HFF-Myc (cell line): ENCODE measurements at places on chromosomes 2 and 18.

DNA sequence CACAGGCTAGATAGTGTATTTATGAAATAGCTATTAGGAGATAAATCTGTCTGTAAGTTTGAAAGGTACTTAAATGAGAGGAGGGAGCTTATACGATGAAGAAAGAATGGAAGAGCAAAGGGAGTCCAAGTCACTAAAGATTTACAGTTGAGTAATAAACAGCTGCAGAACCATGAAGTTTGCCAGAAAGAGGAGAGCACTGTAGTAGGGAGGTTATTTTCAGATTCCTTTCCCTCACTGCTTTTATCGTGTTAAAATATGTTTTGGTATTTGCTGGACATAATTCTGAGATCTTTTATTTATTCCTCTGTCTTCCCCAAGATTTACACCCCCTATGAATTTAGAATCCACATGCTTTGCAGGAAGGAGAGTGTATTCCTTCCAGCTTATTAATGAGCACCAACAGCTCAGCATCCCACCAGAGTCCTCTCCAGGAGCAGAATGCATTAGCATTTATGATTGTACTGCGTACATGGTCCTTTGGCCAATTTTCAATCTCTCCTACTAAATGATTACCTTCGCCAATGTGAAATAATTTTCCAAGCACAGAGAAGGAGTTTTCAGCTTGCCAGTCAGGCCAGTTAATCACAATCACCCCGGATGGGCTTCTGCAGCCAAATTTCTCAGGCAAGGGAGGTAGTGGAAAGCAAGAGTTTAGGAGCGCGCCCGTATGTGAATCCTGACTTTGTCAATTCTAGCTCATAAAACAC lies 297.0 kb downstream of the NBAS start:
- no peak for DNase-seq

GRCh38 chr18:65527879-65528633 lies 222.8 kb upstream of the CDH7 start:
- no peak for DNase-seq

- no peak for DNase-seq
Measured at GRCh38 chr2:171253900-171254650, 93.4 kb upstream of the TLK1 start.

GRCh38 chr18:36305375-36305774 lies 7.9 kb downstream of the FHOD3 start:
- DNase-seq = no peak

- no peak for DNase-seq
Measured at GRCh38 chr18:8794156-8794933, 89.0 kb downstream of the MTCL1 start.

DNA sequence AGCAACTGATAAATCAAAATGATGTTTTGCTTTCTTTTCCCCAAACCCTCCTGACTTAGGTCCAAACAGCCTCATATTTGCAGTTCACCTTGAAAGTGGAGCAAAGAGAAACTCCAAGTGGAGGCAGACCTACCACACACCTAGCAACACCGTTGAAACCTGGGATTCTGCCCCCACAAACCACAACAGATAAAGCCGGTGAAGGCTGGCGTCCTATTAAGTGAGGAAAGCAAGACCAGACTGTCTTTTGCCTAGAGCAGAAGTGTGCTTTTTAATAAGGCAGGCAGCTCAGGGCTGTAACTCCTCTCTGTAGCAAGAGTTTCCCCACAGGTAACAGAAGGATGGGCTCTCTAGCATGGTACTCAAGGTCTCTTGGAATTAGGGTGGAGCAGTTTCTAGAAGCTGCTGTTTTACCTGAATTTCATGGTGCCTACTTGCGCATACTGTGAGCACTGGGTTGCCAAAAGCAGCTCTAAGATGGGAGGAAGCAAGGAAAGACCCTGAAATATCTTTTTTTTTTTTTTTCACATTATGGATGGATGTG lies 336.9 kb downstream of the BCL11A start:
- no peak for DNase-seq

DNA sequence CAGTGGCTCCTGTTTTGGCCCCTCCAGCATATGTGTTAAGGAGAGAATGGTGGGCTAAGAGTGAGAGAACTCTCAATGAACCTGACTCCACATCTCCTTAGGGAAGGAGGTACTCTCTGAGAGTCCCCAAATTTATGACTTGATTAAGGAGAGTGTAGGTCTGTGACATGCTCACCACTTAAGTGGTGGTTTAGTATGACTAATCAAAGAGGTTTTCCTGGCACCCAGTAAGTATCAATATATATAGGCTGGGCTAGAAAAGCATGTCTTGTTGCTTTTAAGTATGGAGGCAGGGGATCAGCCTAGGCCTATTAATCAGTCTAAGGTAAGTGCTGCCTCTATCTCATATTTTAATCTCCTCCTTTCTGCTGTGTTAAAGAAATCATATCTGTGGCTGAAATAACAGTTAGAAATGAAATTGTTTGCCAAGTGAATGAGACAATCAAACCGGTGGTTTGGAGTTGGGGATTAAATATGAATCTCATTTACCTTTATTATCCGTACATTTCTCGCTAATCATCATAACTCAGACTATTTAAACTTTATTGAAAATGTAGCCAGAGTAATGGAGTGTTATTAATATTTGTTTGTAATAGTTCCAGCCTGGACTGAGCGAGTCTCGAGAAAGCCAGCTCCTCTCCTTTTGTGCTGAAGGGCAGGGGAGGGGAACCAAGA lies 107.7 kb upstream of the MEIS1 start:
- no peak for DNase-seq

DNA sequence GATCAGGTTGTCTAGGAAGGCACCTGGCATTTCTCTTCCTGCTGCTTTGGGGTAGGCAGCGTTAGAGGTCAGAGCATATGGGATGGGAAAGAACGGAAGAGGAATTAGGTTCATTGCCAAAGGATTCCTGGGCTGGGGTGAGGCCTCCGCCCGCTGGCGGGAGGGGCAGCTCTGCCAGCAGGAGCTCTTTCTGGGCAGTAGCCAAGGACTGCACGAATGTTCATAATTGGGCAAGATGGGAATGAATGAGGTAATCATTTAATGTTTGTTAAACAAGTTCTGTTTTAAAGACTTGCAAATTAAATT lies 253.9 kb downstream of the AGAP1 start:
- DNase-seq = no peak

- DNase-seq = no peak
Measured at GRCh38 chr2:127104166-127104660, 2.7 kb downstream of the BIN1 start.

DNA sequence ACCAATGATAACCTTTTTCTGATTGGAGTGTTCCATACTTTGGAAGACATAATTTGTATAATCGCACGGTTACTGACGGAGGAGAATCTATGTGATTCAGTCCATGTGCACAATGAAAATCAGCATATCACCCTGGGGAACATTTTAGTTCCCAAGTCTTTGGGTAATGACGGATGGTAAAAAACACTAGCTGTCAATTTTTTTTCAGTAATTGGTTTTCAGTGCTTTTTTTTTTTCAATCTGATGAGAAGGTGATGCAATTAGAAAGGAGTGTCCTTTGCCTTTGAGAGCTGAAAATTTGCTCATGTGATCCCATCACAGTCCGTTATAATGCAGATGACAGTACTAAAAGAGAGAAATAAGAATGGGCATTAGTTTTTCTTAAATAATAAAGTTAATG lies 51.9 kb upstream of the THOC1 start:
- DNase-seq = no peak

DNA sequence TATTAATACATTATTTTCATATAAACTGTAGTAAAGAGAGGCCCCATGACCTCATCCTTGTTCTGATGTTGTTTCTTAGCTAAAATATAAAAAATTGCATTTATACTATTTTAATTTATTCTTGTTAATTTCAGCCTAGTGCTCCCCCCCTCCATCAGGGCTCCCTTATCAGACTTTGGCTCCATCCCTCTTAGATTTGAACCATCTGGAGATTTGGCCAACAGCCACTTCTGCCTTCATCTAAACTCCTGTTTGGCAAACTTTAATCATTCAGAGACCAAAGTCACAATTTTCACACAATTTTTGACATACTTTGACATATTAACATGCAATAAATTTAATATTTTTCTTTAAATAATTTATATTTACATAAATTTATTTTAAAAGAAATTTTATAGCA lies 569.3 kb downstream of the TDRD15 start:
- DNase-seq = no peak

DNA sequence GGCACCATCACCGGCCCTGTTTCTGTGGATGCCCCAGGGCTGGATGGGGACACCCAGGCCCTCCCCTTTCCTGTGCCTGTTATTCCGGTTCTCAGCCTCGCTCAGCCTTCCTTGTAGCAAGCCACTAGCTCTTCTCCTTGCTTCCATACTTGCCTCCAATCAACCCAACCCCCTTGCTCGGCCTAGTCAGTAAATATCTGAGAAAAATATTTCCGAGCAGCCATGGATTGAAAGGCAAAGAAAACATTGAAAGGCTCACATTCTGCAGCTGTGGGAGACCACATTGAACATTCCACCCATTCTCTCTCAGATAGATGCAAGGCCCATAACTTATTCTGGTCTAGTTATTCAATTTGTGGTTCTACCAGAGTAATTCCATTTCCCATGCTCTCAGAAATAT lies 114.9 kb downstream of the SPP2 start:
- no peak for DNase-seq

DNA sequence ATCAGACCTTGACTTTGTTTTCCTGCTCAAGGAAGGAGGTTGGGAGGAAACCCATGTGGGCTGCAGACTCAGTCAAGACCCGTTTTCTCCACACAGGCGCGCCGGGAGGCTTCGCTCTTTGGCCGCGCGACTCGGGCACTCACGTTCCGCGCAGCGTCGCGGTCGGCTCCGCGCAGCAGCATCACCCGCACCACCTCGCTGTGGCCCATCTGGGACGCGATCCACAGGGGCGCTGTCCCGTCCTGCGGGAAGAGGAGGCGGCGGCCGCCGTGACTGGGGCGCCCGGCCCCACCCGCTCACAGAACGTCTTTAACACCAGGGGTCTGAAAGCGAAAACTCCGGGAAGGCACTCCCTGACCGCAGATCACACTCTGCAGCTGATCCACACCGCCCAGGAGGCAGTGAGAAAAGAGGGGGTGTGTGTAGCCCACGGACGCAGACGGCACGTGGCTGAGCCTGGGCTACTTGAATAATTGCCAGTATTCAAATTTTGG lies 33.1 kb upstream of the NPC1 start:
- no peak for DNase-seq

DNA sequence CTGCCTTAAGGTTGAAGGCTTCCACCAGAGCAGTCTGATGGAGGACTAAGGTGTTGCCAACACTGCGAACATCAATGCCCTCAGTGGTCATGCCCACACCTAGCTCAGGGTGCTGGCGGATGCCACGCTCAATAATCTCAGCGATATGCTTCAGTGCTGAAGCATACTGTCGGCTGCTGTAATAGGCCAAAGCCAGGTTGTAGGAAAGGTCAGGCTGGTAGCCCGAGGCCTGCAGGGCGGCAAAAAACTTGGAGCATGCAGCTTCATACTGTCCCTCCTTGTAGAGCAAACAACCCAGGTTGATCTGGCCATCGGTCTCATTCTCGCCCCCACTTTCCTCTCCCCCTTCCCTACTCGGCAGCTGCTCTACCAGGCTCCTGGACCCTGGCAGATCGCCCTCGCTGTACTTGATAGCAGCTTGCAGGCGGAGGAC lies 159.4 kb downstream of the AGPS start:
- DNase-seq = no peak

DNA sequence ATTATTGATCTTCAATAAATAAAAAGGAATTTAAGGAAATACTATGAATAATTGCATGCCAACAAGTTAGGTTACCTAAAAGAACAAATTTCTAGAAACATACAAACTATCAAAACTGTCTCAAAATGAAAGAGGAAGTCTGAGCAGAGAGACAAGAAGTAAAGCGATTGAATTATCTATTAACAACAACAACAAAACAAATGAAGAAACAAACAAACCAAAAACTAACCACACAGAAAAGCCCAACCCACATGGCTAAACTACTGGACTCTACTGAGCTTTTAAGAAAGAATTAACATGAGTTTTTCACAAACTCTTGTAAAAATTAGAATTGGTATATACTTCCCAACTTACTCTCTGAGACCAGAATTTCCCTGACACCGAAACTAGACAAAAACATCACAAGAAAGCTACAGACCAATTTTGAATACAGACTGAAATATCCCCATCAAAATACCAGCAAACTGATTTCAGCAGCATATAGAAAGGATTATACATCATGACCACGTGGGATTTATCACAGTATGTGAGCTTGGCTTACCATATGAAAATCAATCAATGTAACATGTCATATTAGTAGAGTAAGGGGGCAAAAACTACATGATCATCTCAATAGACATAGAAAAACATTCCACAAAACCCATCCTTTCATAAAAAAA lies 16.6 kb upstream of the GALNT1 start:
- no peak for DNase-seq

DNA sequence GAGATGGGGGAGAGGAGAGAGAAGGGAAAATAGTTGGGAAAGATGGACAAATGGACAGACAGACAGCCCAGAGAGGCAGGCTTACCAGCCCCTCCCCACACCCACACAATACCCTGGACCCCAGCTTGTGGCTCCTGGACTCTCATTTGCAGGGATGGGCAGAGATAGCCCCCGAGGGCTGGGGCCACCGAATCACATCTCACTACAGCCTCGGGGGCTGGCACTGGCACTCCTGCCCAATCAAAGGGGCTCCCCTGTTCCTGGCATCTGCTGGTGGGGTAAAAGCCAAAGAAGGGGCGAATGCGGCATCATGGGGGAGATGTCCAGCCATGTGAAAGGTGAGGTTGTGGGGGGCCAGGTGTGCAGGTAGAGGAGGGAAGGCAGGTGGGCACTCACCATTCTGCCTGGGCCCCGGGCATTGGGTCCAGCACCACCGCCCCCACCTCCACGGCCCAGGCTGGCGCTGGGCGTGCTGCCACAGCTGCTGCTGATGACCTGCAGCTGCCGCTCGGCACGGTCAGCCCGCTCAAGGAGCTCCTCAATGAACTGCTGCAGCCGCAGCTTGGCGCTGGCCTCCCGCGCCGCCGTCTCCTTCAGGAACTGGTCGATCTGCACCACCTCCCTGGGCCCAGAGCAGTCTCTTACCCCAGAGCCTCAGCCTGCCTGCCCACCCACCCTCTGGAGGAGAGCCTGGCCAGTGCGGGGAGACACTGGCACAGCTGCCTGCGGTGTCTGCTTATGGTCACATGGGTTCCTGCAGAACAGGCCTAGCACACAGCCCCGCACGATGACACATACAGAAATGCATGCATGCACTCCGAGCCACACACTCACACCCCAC lies 18.0 kb downstream of the FBXO41 start:
- no peak for DNase-seq

- no peak for DNase-seq
Measured at GRCh38 chr2:52613064-52613463, 1154.5 kb upstream of the CHAC2 start.

GRCh38 chr2:177320596-177320995 lies 56.1 kb upstream of the NFE2L2 start:
- no peak for DNase-seq

DNA sequence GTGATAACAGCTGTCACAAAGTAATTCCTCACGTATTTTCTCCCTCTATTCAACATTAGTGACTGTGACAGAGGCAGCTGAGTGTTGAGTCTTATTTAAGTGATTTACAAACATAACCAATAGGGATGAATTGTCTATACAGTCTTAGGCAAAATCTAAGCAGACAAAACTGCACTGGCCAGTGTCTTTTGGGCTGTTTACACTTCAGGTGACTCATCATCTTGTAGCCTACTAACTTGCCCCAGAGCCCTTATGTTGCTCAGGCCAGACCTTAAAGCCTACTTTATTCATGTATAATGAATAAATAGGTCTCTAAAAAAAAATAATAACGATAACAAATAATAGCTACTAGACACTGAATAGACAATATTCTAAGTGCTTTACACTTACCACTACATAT lies 17.2 kb downstream of the THOC1 start:
- no peak for DNase-seq

- no peak for DNase-seq
Measured at GRCh38 chr2:16135196-16135912, 195.0 kb downstream of the MYCN start.

GRCh38 chr2:238650536-238650935 lies 197.3 kb upstream of the TWIST2 start:
- no peak for DNase-seq
